ENCODE measurements at places on chromosomes 3 and 15.

GRCh38 chr3:174533286-174533685 lies 325.8 kb upstream of the NAALADL2 start:
- no peak for DNase-seq

- no peak for DNase-seq
Measured at GRCh38 chr15:58793862-58794261, 22.8 kb downstream of the MINDY2 start.

DNA sequence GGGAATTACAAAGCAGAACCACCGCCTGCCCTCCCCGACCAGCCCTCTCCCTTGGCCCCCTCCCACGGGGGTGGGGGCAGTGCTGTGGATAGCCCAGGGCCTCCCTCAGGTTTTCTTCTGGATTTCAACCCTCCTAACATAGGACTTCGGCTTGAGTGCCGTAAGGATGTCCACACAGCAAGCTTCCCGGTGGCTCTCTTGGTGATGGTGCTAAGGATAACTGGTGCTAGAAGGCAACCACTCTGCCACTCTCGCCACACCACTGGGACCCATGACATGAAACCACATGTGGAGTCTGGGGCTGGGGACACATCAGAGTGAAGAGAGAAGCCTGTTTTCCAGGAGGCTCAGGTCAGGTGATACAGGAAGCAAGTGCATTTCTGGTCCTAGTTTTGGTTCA lies 35.4 kb downstream of the SCN5A start:
- DNase-seq, result no peak

GRCh38 chr3:38254872-38255271 lies 10.7 kb upstream of the SLC22A13 start:
- DNase-seq, result no peak

DNA sequence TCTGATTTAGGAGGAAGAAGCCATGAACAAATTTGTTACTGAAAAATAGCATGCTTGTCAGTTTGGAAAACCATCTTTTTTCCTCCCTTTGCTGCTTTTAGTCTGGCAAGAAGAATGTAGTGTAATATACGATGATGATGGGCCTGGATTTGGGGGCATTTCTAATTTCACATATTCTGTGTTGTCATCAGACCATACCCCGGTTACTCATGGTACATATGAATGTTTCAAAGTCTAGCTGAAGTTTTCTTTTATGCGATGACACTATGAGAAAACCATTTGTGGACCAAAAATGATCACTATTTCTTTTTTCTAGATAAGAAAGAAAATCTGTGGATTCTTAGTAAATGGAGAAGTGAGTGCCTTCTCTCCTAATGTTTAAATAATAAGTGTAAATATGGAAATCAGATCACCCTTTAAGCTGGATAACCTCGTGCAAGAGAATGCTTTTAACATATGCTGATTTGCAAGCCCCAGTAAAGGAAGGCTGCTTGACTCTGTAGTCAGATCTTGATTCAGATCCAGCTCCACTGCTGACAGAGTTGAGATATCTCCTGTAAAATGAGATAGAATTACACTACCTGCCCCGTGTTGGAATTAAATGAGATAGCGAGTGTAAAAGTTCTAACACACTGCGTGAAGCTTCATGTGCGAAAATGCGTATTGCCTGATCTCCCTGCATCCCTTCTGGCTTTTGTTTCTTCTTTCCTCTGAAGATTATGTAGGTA lies 3.0 kb downstream of the MEF2A start:
- DNase-seq, result no peak

GRCh38 chr3:45806072-45806471 lies 9.7 kb upstream of the SLC6A20 start:
- DNase-seq, result no peak

DNA sequence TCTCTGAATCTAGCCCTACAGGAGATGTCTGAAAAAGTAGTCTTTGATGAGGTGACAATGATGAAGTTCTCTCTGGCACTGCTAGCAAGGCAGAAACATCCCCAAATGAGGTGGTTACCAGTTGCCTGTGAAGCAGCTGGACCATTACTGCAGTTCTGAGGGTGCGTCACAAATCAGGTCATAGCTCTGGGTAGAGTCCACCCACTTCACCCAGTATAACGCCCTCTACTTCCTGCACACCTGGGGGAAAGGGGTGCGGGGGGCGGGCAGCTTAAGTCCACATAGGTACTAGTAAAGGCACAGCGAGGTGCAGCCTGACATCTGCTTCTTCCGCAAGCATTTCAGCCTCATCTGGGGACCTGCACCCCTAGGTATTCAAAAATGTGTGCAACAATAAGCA lies 13.4 kb upstream of the SATB1 start:
- no peak for DNase-seq

GRCh38 chr3:4746241-4746958 lies 232.8 kb upstream of the BHLHE40 start:
- DNase-seq, result no peak

DNA sequence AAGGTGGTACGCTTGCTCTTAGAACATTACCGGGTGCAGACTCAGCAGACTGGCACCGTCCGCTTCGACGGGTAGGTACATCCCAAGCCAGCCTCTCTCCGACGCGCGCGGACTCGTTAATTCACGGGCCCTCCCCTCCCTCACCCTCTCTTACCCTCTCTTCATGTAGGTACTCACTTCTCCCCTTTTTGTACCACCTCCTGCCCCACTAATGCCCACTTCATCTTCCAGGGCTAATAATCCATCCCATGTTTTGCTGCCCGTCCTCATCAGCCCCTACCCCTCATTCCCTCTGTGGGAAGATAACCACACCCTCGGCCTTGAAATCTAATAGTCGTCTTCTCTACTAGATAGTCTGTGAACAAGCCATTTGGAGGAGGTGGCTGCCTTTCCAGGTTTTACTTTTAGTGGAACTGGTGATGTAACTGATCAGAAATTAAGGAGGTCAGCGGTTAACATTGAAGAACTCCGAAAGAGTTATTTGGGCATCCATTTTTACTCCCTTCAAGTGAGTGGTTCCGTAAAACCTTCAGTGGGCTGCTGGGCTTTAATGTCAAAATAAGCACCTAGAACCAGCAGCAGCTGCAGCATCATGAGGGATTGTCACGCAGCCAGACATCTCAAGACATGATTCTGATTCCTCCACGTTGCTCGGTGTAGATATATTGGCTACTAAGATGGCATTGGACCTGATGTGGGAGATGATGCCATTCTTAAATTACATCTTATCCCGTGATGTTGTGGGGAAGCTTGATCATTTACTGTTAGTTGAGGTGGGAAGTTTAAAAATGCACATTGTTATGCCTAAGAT lies 1.3 kb downstream of the FEM1B start:
- DNase-seq, result no peak

- DNase-seq, result peak; percentile 64
Measured at GRCh38 chr3:94028093-94028837, at the start of gene STX19. Gene STX19, minus strand, starts transcription at chr3:94028597. Its CDS starts 13,328 bp downstream, at chr3:94015269.

- DNase-seq, result no peak
Measured at GRCh38 chr3:131555456-131555855, 52.7 kb upstream of the MRPL3 start.

GRCh38 chr3:171776839-171777583 lies 33.3 kb downstream of the PLD1 start:
- no peak for DNase-seq

GRCh38 chr3:180679178-180680096 lies at the start of gene CCDC39:
Gene CCDC39, minus strand, starts transcription at chr3:180679489. Its CDS starts 109 bp downstream, at chr3:180679380.
- peak; percentile 19 for DNase-seq

GRCh38 chr15:40549894-40550293 lies 14.9 kb downstream of the CCDC32 start:
- DNase-seq, result no peak

DNA sequence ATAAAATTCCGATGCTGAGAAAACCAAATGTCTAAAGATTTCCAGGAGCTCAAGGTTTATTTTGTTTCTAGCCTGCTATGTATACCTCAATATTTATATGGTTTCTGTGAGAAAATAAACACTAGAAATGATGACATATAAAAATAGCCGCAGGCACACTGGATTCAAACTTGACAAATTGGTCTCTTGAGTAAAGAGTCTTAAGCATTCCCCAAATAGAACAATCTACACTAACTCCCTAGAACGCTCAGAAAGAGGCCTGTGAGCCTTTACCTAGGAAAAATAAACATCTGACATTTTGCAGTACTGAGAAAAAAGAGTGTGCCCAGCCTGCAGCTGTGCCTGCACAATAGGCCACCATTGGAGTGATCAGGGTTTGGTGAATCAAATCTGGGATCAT lies 75.2 kb downstream of the NEK10 start:
- DNase-seq, result no peak

DNA sequence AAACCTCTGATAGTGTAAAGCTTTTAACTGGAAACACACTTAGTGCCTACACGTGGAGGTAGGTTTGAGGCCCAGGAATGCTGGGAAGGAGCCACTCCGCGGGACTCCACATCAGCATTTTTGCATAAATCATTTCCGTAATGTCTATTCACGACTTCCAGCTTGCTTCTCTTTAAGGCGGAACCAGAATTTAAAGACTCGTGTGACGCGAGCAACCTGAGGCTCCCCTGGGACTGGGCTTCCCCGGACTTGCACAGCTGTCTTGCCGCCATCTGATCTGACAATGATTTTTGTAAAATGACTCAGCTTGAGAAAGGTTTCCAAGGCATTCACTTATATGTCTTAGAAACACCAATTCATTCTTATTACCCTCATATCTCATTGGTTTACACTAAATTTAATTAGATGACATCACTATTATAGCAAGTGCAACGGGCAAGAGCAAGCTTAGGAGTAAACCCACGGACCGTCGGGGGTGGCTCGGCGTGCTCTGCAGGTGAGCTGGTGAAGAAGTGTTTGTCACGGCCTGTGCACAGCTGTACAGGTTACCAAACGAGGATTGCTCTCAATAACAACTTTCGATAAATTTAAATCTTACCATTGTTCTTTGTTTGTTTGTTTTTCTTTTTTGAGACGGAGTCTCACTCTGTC lies 95.2 kb downstream of the CHSY1 start:
- DNase-seq, result no peak

DNA sequence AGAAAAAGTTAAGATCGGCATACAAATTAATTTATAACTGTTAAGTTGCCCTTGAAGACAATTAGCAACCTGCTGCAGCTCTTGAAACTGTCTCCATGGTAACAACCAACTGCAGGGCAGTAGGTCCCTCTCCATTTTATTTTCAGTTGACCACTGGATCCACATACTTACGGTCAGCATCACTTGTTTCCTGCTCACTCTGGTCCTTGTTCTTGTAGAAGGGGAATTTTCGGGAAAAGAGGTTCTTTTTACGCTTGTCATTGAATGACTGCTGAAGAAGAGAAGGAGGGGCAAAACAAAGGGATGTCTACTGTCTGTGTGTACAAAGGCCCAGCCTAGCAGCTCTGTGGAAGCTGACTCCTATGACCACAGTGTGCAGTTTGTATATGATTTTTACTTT lies 46.8 kb upstream of the MELTF start:
- no peak for DNase-seq

- DNase-seq, result no peak
Measured at GRCh38 chr3:44906997-44907396, 32.6 kb downstream of the TGM4 start.

DNA sequence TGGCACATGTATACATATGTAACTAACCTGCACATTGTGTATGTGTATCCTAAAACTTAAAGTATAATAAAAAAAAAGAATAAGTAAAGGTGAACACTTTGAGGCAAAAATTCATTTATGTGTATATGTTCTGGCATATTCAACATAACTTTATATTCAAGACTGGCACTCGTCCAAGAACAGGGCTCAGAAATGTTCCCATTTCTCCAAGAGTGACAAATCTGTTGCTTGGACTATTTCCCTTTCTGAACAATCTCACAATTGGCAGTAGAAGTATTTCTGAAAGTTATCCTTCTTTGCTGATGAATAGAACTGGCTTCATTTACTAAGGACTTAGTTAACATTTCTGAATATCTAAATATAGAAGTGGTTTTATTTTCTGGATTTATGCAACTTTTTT lies 212.8 kb downstream of the ADAMTSL3 start:
- DNase-seq, result no peak

DNA sequence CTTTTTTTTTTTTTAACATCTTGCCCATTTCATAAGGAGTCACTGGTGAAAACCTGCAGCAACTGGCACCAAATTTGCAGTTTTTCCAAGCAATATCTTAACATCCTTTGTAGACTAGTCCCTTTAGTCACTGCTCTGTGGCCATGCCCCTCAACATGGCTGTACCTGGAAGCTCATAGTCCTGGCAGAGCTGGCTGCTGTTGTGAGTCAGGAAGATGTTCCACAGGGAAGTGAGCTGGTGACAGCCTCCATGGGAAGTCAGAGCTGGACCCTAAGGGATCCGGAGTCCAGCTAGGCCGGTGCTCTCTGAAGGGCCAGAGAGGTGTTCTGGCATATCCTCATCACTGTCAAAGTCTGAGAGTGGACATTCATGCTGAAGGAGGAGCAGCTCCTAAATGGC lies 99.3 kb upstream of the ZBED2 start:
- DNase-seq, result no peak

DNA sequence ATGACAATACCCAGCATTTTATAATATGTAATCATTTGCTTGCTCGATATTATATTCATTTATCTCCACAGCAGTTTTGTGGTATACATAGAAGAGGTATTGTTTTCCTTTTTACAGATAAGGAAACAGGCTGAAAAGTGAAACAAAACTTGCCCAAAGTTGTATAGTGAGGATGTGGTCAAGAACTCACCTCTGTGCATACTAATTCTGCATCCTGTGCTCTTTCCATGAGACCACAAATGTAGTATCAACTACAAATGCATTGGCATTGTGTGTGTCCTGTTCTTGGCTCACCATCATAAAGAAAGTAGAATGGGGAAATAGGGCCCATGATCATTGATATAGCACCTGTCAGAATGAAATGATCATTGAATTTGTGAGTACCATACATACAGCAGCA lies 167.3 kb downstream of the NECTIN3 start:
- DNase-seq, result no peak

GRCh38 chr3:100765437-100765975 lies 56.2 kb downstream of the TFG start:
- DNase-seq, result no peak

GRCh38 chr3:31081018-31081662 lies 186.7 kb upstream of the GADL1 start:
- DNase-seq, result no peak

- DNase-seq, result no peak
Measured at GRCh38 chr3:12970684-12971083, 102.5 kb downstream of the IQSEC1 start.

- no peak for DNase-seq
Measured at GRCh38 chr3:197746801-197747237, 2.9 kb upstream of the FYTTD1 start.

- no peak for DNase-seq
Measured at GRCh38 chr15:73965758-73966113, 26.4 kb downstream of the STOML1 start.

- no peak for DNase-seq
Measured at GRCh38 chr3:170240671-170241070, 18.4 kb downstream of the PRKCI start.
